ENCODE measurements at places on chromosomes 13 and 19.

DNA sequence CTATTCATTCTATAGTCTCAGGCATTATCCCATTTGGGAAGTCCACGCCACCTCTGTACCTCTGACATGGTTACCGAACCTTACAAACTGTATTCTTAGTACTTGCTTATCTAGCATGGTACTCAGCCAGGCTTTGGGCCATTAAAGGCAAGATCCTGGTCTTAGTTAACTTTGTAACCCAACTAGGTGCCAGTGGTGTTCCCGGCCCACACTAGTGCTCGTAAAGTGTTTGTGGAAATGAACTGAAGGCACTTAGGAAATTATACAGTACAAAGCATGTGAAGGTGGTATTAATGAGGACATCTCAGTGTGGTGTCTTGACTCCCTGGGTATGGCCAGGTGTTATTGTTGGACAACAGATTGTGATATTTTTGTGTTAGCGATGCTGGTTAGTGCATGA lies 87.8 kb upstream of the RNF113B start:
- DNase-seq: no peak

DNA sequence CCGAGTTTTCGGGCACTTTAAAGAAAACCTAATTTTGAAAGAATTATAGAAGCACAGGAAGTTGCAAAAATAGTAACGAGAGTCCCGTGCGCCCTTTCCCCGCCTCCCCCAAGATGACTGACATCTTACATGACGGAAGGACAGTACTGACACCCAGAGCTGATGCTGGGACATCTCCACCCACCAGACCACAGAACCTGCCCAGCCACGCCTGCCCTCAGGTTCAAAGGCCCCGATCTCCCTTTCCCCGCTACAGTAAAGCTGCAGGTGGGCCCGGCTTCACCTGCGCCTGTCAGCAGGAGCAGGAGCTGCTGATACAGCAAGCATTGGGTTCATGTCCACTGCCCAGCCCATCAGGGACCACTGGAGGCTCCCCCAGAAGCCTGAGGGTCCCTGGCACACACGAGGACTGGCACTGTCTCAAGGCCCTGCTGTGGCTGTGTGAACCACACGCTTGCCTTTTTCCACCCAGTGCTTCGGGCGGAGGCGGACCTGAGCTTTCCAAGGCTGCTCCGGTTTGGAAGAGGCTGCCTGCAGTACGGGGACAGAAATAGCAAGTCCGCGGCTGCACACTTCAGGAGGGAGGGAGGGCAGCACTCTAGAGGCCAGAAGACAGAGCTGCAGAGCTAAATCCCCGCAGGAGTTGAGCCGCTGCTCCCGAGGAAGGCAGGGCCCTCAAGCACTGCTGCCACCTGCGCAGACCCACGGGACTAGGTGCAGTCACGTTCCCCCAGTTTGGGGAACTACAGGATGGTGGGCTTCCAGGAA lies 8.7 kb downstream of the MAP2K2 start:
- no peak for DNase-seq

DNA sequence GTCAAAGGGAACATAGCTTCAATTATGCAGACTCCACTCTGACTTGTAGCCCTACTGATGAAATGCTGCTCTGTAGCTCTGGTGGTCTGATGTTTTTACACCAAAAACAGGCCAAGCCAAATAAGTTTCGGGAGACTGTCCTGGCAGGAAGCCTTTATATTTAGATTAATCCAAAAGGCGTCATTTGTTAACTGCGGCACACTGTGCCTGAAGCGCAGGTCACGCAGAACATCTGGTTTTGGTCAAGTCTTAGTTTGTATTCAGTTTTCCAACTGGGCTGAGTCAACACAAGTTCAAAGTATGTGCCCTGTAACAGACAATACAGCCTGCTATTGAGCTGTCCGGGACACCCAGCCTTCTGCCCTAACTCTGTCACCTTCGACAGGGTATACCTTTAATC lies 154.6 kb upstream of the IPO5 start:
- DNase-seq: no peak

DNA sequence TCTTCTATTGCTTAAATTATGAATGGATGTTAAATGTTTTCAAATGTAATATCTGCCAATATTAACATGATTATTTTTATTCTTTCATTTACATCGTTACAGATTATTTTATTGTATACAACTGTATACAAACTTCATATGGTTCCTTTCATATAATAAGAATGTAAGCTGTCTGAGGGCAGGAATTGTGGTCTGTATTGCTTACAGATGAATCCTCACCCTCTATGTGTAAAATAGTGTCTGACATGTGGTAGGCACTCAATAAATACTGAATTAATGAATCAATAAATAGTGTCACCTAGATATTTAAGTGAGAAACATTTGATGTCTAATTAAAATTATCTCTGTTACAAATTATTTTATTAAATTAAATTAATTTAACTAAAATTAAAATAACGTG lies 7.8 kb downstream of the FPR3 start:
- DNase-seq: no peak

DNA sequence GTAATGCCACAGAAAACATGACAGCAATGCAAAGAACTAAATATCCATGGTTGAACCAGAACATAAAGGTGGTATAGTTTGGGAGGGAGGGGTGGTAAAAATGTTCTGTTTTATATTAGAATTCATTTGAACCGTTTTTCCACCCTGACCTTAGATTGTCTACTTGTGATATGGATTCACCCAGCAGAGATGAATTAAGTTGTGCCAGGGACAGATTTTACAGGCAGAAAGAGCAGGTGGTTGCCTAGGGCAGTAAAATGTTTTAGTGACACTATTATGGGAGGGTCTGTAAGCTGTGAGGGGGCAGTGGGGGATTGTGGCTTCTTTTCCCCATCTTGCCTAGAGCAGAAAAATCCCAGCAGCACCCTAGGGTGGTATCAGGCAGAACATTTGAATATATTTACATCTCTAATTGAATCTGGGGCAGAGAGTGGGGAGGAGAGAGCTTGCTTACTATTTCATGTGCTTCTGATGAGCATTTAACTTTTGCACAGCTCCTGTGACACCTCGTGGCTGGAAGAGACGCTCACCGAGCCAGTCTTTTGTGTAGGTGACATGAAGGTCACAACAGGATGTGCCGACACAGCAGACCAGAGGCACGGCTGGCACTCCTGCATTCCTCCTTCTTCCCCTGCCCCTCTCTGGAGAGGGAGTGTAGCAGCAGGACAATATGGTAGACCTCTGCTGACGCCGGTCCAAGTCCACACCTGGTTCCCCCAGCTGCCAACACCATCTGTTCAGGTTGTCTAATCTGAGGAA lies 452.3 kb downstream of the IRS2 start:
- no peak for DNase-seq

GRCh38 chr19:19402656-19403372 lies 2.7 kb upstream of the GATAD2A start:
- DNase-seq: no peak

DNA sequence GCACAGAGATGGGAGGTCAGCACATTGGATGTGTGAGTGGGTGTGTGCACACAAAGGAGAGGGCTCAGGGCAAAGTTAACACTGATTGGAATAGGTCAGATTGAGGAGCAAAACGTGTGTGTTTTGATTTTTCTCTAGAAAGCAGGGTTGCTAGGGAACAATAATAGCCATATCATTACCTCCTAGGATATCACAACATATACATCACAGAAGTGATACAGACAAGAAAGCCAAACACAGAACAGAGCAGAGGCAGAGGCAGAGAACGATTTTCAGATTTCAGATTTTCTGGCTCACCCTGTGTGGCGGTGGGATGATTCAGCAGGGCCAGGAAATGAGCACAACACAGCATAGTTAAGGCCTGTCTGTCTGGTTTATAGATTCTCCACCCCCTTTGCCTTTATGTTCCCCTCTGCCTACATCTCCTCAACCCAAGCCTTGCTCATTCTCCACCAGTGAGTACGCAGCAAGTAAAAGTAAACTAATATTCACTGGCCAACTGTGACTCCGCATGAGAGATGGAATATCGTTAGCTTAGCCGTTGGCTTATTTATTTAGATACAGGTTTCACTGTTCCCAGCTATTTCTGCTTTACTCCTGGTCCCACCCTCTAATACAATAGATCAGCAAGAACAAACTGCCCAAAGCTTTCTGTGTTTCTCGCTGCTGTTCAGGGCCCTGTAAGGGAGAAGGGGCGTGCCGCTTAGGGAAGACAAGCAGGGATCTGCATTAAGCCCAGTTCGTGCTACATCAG lies 182.7 kb upstream of the TSC22D1 start:
- no peak for DNase-seq

DNA sequence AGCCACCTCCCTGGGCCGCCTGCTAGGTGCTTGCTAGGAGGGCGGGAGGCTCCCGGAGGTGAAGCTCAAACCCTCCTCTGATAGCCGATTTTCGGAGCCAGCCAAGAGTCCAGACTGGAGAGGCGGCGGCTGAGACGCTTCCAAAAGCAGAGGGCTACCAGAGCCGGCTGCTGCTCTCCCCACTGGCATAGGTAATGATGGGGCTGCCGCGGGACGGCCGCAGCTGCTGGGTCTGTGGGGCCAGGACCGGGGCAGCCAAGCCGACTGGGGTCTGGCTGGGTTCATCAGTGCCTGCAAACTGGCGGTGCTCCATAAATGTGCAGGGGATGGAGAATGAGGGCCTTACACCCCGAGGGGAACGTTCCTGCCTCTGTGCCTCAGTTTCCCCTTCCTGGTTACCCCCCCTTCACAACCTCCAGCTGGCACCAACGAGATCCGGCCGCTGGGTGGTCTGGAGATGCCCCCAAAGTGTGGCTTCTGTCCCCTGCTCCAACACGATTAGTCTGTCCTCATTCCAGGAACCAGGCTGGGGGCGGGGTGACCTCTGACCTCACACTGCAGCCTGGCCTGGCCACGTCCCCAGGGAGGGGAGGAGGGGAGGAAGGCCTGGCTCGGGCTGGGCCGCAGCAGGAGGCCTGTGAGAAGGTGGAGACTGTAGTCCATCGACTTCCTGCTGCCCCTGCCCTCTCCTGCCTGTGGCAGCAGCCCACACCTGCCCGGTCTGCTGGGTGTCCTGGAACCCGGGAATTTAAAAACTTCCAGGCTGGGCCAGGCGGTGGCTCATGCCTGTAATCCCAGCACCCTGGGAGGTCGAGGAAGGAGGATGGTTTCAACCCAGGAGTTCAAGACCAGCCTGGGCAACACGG lies 3.8 kb upstream of the WDR18 start:
- DNase-seq: no peak

DNA sequence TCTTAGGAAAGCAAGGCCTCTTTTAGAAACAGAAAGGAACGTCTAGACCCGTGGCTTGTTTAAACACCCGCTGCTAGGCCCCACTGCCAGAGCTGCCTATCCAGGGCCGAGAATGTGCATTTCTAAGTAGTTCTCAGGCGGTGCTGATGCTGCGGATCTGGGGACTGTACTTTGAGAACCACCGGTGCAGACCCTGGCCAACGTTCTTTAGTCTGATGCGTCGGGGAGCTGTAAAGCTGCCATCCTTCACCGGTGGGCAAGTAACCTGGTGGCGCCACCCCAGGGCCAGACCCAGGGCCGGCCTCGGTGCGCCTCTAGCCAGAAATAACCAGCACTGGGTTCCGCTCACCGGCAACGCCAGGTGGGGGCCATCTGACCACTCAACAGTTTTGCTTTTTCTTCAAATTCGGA lies 47.1 kb downstream of the TGDS start:
- peak; percentile 79 for DNase-seq

DNA sequence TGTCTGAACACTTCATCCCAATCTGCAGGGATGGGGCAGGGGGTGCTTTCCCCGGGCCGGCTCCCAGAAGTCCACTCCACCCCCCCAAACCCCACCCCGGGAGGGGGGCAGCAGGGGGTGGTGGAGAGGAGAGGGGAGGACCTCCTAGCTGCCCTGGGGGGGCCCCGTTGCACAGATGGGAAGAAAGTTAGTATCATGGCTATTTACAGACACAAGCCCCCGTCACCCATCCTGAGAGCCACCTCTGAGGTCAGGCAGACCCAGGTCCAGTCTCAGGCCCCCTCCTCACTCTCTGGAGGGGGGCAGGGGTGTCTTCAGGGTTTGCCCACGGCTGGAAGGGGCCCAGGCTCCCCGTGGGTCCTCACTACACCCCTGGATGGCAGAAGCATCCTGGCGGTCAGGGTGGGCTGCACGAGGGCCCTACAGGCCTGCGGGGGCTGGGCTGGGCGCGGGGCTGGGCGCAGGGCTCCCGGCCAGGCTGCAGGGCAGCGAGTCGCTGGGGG lies 5.8 kb upstream of the REXO1 start:
- no peak for DNase-seq

DNA sequence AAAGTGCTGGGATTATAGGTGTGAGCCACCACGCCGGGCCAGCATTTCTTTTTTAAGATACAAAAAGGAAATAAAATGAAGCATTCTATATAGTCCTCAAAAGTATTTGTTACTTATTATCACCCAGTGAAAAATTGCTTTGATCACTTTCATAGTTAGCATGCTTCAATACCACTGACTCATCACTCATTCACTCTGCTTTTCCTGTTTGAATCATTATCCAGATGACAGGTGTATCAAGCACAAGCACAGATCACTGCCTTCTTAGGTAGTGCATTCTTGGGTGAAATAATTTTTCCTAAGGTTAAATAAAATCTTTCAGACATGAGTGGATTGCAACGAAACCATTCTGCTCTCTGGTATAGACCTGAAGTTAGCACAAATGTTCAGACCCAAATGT lies 35.8 kb upstream of the SPART start:
- no peak for DNase-seq

- DNase-seq: no peak
Observed at GRCh38 chr13:51032831-51033230, 78.2 kb downstream of the C13orf42 start.

DNA sequence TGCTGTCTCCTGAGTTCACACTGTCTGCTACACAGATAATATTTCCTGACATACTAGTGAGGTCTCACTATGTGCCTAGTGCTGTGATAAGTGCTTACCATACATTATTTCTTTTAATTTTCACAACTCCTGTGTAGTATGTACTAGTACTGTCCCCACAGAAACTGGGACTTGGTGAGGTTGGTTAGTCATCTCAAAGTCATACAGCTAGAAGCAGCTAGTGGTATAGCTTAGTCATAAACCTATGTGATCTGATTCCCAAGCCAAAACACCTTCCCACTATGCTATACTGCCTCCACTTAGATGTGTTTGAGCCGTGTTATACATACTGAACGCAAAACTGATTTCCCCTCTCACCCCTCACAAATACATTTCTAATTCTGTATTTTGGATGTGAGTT lies 10.5 kb downstream of the MTMR6 start:
- no peak for DNase-seq

DNA sequence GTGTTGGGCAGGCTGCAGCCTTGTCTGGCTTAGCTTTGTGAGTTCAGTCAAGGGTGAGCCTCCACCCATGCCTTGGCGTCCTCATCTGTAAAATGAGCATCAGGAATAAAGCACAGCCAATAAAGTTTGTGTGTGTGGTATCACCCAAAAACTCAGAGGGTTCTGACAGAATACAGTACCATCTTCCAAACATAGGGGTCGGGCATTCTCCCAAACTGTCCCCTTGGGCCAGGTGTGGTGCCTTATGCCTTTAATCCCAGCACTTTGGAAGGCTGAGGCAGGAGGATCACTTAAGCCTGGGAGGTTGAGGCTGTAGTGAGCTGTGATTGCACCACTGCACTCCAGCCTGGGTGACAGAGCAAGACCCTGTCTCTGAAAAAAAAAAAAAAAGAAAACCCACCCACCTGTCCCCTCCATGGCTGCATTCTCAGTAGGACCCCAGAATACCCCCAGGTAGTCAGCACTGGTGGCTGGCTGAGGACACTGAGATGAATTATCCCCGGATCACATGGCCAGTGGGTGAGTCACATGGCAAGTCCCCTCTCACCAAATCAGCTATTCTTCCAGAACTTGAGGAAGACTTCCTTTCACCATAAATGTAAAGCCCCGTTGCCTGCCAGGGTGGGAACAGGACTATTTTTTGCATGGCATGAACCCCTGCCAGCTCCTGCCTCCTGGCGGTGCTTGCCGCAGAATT lies 18.6 kb downstream of the POP4 start:
- DNase-seq: no peak
